Suppressor macrophage treated with lipopolysaccharide for 1 hour (primary cell): ENCODE measurements at places on chromosomes 16 and 17.

- DNase-seq = no peak
These were observed 230.7 kb downstream of the IRX3 start for GRCh38 chr16:54055864-54056263.

GRCh38 chr17:59349178-59349577 lies 17.7 kb downstream of the YPEL2 start:
- DNase-seq = no peak

- DNase-seq = no peak
These were observed 62.1 kb downstream of the TOM1L2 start for GRCh38 chr17:17910060-17910459.

- peak; percentile 65 for DNase-seq
These were observed 4.5 kb upstream of the ACSF2 start for GRCh38 chr17:50421308-50422051.

DNA sequence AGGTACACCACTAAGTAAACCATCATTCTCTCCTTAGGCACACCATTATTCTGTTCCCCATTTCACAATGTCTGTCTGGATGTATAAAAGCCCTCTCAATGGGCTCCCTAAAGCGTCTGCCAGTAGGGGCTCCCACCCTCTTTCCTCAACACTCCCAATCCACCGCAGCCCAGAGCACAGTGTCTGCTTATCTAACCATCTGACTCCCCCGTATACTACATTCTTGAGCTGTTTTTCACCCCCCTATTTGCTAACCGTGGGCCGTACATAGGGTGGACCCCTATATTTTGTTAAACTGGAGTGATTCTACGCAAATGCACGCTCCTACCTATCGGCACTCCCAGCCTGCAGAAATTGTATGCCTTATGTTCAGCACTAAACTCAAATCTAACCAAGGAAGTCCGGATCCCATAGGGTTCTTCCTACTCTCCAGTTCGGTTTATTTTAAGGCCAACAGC lies 685 bp upstream of the PSMD3 start:
- peak; percentile 19 for DNase-seq

- DNase-seq = no peak
These were observed 1.3 kb downstream of the HNF1B start for GRCh38 chr17:37743612-37743874.

- no peak for DNase-seq
These were observed 121.8 kb downstream of the IRX3 start for GRCh38 chr16:54164789-54165173.

- no peak for DNase-seq
These were observed 42.8 kb upstream of the ACSF3 start for GRCh38 chr16:89050868-89051311.

GRCh38 chr17:79428988-79429387 lies 181.9 kb downstream of the RBFOX3 start:
- DNase-seq = no peak

DNA sequence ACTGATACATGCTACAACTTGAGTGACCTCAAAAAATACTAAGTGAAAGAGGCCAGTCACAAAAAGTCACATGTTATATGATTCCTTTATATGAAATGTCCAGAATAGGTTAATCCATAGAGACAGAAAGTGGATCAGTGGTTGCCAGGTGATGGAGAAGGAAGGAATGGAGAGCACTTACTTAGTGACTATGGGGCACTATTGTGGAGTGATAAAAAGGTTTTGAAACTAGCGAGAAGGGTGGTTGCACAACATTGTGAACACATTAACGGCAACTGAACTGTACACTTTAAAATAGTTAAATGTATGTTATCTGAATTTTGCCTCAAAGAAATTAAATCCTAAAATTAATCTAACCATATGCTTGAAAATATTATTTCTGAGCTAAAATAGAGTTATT lies 25.9 kb downstream of the AMFR start:
- no peak for DNase-seq

- no peak for DNase-seq
These were observed 42.8 kb downstream of the METRNL start for GRCh38 chr17:83121921-83122820.

DNA sequence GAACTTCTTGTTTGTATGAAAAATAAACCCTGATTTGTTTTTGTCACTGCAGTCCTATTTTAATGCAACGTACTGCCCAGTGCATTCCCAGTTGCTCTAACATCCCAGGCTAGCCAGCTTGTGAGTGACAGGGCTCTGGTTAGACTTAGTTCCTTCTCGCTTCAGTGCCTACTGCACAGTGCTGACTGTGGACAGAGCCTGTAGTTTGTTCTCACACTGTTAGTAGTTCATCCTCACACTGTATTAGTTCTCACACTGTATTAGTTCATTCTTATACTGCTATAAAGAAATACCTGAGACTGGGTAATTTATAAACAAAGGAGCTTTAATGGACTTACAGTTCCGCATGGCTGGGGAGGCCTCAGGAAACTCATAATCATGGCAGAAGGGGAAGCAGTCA lies 116.6 kb upstream of the SALL1 start:
- no peak for DNase-seq

- peak; percentile 51 for DNase-seq
These were observed 47.7 kb downstream of the TUBD1 start for GRCh38 chr17:59844884-59845594.

- DNase-seq = peak; percentile 68
These were observed at the start of gene FCSK for GRCh38 chr16:70454222-70455034. Gene FCSK (plus strand): TSS chr16:70454595. CDS start chr16:70463191, 8,596 bp downstream.

DNA sequence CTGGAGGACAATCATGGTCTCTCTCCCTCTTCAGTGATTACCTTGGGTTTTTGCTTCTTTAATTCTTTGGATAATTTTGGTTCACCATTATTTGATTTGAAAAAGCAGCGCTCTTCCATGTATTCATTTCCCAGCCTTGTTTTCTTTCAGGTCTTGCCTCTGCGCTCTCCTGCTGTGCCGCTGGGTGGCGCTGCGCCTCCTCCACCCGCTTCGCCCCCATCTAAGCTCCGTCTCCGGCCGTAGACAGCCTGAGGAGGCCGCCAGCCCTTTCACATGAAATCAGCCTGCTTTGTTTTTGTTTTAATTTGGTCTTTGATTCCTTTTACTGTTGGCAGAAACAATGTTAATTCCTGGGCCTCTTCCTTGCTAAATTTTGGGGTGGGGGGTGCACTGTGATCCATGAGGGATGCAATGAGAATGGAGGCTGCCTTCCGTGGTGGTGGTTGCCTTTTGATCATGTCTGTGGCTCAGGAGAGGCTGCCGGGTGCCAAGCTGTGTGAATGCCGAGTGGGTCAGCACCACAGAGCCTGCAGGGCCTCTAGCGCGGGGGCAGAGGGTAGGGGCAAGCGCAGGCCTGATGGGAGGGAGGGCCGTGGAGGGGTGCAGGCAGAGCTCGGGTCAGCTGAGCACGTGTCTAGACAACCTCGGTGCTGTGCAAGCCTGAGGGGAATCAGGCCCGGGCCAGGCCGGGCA lies 64.1 kb downstream of the PLD6 start:
- peak; percentile 54 for DNase-seq

GRCh38 chr17:81939881-81940385 lies 2.8 kb upstream of the PYCR1 start:
- no peak for DNase-seq

- DNase-seq = no peak
These were observed 53.2 kb upstream of the MRTFB start for GRCh38 chr16:14017886-14018285.

DNA sequence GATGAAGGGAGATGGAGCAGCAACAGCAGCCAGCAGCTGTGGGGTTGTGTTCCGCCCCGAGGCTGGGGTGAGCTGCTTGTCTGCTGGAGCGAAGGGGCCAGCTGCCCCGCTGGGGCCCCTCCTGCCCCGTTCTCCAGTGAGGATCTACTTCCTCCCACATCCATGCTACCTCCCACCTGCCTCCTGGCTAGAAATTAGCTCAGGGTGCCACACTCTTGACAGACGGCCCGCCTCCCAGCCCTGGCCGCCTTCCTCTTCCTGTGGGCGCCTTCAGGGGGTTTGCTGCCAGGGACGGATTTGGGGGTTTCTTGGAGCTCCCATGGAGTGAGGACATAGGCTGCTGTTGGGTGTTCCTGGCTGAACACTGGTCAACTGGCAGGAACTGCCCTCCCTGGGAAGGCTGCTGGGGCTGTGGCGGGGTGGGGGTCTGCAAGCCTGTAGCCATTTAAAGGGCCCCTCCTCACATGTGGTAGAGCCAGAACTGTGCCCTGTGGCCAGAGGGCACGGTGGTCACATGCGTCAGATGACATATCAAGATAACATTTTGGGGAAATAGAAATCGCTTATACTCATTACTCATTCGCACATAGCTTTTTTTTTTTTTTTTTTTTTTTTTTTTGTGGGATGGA lies 13.1 kb downstream of the TBC1D24 start:
- DNase-seq = peak; percentile 79

GRCh38 chr16:21996923-21997696 lies 3.8 kb downstream of the PDZD9 start:
- DNase-seq = no peak

DNA sequence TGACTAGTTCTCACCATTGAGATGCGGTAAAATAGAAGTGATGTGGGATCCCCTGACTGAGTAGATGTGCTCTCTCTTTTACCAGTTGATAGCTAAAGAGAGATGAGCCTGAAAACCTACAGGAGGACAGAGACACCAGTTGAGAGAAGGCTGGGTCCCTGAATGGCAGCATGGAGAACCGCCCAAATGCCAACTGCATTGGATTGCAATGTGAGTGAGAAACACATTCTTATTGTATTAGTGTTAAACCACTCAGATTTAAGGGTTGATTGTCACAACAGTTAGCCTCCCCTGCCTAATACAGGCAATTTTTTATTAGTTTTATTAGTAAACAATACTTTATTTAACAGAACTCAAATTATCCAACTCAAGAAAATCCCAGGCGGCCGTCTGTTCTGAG lies 61.2 kb downstream of the SPACA3 start:
- no peak for DNase-seq

DNA sequence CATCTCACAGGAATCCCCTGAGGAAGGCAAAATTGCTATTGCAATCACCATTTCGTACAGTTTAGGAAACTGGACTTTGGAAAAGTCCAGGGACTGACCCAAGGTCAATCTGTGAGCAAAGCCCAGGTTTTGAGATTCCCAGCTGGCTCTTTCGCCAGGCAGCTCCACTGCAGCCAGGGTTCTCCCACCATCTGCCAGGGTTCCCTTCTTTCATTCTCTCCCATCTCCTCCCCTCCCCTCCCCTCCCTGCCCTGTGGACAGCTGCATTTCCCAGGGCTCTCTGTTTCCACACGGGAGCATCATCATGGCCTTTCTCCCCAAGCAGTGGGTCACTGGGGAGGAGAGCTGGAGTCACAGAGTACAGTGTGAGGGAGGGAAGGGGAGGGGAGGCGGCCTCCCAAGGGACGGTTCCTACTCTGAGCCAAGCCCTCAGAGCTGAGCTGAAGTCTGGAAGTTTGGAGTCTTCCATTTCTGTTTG lies 11.9 kb upstream of the GSDMA start:
- no peak for DNase-seq
